Upper lobe of right lung (tissue), 1 donor: ENCODE measurements at places on chromosomes 5 and 9.

GRCh38 chr5:58087123-58087522 is 372.8 kb downstream of the PLK2 start:
- DNase-seq, result no peak

GRCh38 chr9:134722120-134722701 is 80.6 kb downstream of the COL5A1 start:
- DNase-seq, result no peak

DNA sequence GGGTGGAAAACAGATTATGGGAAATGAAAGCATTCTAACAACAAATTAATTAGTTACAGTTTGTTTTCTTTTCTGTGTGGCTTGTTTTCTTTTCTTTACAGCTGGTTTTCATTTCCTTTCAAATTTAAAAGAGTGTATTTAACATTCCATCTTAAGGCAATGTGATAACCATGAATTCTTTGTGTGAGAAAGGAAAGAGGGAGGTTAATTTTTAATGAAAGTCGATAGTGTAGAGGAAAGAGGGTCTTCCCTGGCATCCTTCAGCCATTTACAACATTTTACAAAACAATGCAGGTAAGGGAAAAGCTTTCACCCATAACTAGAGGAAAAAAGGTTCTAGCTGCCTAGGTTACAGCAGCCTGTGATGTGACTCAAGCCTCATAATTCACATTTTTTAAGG is 43.9 kb upstream of the IL33 start:
- DNase-seq, result no peak

GRCh38 chr5:40983781-40984180 is 74.5 kb downstream of the C7 start:
- no peak for DNase-seq

DNA sequence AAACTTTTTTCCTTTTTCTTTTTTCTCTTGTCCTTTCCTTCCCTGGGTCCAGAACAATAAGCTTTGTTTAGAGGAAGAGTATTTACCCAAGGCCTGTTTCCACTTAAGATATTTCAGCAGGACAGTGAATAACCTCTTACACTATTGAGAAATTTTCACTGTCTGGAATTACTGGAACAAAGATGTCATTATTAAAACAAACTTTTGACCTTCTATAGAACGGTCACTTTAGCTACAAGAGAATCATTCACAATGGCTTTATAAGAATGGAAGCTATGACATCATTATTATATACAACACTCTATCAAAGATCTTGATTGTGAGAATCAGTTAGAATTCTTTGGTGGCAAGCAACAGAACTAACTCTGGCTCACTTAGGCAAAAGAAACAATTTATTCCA is 22.0 kb upstream of the ARHGAP26 start:
- DNase-seq, result no peak

DNA sequence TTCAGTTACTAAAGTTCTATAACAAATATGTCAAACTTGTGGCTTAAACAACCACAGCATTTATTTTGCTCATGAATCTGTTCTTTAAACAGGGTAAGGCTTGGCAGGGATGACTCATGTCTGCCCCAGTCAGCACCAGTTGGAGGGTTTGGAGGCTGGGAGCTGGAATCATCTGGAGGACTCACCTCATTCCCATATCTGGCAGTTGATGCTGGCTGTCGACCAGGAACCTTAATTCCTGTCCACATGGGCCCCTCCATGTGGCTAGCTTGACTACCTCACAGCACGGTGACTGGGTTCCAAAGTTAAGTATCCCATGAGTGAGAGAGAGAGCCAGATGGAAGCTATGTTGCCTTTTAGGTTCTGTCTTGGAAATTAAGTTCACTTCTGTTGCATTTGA is 13.8 kb upstream of the CCL28 start:
- DNase-seq, result no peak

- DNase-seq, result no peak
Measured at GRCh38 chr5:143130613-143131305, 272.7 kb downstream of the NR3C1 start.

- DNase-seq, result no peak
Measured at GRCh38 chr9:129601082-129601674, 19.7 kb downstream of the C9orf50 start.

- DNase-seq, result no peak
Measured at GRCh38 chr5:53892224-53892623, 331.8 kb downstream of the NDUFS4 start.

DNA sequence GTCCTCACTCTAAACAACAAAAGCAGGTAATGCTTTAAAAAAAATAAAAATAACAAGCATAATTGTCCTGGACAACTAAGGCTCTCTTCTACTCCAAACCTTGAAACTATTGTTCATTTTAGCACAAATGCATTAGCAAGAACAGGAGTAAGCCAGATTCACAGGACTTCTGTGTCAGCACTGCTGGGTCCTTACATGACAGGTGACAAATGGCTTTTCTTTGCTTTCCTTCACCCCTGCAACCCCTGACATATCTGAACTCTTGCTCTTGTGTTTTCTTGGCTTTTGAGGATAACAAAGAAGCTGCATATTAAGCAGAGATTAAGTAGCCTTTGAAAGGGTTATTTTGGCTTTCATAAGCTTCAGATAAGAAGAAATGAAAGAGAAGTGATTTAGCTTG is 71.1 kb downstream of the ZNF474 start:
- no peak for DNase-seq

- no peak for DNase-seq
Measured at GRCh38 chr9:96574455-96574854, 45.2 kb downstream of the CDC14B start.

DNA sequence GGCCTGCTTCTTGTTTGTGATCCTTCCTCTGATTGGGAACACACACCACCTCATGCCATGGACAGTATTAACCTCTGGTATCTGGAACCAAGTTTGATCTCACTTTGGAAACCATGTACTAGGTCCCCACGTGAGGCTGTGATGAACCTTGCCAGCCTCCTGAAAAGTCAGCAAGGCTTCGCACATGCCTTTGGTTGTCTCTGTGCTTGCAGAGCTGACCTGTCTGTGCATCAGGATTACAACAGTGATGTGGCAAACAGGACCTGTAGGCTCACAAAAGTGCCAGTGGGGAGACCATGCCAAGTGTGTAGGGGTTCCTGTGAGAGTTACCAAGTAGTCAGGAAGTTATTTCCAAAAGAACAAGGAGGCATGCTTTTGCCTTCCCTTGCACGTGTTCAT is 1.4 kb downstream of the ACO1 start:
- DNase-seq, result no peak

GRCh38 chr5:65104831-65105230 is 336.1 kb downstream of the CWC27 start:
- DNase-seq, result no peak

DNA sequence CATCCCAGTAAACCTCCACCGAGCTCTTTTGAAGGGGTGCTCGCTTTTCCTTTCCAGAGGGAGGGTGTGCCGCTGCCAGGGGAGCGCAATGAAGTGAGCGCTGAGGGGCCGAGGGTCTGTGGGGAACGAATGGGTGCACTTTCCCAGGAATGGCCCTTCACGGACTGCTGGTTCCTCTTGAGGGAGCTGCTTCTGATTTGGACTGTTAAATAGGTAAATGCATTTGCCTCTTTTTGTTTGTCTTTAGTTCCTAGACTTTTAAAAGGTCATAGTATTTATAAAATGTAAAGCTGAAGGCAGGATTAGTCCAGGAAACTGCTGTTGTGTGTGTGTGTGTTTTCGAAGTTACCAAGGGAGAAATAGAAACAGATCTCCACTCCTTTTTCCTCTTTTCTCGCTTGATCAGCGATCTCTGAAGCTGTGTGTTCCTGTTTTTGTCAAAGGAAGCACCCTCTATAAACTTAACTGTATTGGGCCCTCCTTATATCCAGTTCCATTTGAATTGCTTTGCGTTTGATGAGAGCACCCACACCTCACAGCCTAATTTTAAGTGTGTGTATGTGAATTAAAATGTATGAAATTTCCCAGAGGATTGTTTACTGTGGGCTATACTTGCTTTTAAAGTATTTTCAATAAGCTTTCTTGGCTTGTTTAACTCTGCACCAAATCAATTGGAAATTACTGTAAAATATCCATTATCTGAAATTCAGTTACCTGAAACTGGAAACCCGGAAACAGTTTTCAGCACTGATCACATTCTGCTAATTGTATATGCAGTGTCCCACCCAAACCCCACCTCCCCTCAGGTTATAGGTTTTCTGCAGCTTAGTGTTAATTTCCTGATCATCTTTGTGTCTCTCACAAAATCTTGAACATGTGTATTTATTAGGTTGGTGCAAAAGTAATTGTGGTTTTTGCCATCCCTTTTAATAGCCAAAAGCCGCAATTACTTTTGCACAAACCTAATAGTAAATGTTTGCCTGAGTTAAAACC is 966 bp downstream of the SNX2 start:
- DNase-seq, result no peak

- DNase-seq, result no peak
Measured at GRCh38 chr5:148912146-148912545, 85.7 kb downstream of the ADRB2 start.
